Natural killer cell (primary cell): ENCODE measurements at places on chromosomes 5 and 9. TPM values are rescaled to one million over a fixed set of nuclear protein-coding genes. Genes with fewer than 3 reads are reported as not detected.

The STC2 gene
- not detected for total RNA-seq

DNA sequence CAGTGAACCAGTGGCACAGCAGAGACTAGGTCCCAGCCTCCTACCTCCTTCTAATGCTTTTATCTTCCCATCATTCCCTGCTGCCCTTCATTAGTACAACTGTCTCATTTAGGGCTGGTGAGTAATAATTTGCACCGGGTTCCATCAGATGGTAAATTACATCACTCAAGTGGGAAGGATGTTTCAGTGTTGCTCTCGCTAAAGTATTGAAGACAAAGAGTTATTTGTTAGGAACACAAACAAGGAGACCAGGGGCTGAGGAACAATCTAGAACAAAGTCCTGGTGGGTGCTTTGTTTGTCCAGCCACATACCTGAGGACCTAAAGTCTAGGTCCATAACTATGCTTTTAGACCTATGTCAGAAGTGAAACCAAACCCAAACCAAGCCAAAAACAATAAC is 52.4 kb downstream of the SEC61B start:
- no peaks in the 10 kb centered on the region for H3K36me3 ChIP-seq
- no peak for DNase-seq
- no peaks in the 10 kb centered on the region for H3K27me3 ChIP-seq
- H3K4me1 ChIP-seq = no peaks in the 10 kb centered on the region
- H3K4me3 ChIP-seq = no peak overlapping the region

GRCh38 chr9:83601463-83601862 is 21.5 kb upstream of the IDNK start:
- no peaks in the 10 kb centered on the region for H3K27me3 ChIP-seq
- no peak for DNase-seq
- no peak overlapping the region for H3K27ac ChIP-seq
- no peaks in the 10 kb centered on the region for H3K36me3 ChIP-seq
- H3K4me1 ChIP-seq = no peaks in the 10 kb centered on the region
- no peak overlapping the region for H3K4me3 ChIP-seq

DNA sequence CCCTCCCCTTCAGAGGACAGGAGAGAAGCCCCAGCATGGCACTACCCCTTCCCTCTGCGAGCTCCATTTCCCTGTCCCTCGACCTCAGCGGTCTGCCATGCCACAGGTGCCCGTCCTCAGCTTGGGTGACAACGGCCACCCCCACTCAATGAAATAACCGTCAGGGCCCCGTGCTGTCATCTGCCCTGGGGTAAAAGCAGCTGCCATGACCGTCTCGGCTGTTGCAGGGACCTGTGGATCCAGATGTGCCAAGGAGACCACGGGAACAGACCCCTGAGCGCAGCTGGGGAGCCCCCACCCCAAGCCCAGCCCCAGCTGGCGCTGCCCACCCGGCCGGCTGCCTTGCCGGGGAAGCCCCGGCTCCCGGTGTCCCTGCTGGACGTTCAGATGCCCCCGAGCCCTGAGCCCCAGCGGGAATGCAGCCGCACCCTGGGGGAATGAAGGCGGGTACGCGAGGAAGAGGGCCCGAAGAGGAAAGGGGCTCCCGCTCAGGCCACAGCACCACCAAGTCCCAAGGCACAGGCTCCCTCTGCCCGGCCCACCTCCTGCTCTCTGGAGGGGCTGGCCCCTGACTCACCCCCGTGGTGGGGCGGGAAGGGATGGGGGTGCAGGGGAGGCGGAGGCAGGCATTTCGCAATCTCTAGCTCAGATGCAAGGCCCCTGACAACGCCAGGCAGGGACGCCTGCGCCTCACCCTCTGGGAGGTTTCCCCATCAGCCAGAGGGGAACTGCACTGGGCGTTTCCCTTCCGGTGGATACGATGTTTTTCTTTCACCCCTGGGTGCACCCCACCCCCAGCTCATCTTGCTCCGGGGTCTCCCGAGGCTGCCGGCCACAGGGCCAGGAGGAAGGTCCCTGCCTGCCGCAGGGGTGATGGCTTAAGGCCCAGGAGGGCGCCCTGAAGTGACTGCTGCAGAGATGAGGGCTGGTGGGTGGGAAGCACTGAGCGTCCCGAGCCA is 49.2 kb downstream of the NACC2 start:
- no peaks in the 10 kb centered on the region for H3K27me3 ChIP-seq
- H3K36me3 ChIP-seq = peaks cover 4% of the 10 kb centered on the region
- H3K27ac ChIP-seq = no peak overlapping the region
- peak; percentile 3 for DNase-seq
